GM20000 (cell line): ENCODE measurements at places on chromosomes 1 and 21.

DNA sequence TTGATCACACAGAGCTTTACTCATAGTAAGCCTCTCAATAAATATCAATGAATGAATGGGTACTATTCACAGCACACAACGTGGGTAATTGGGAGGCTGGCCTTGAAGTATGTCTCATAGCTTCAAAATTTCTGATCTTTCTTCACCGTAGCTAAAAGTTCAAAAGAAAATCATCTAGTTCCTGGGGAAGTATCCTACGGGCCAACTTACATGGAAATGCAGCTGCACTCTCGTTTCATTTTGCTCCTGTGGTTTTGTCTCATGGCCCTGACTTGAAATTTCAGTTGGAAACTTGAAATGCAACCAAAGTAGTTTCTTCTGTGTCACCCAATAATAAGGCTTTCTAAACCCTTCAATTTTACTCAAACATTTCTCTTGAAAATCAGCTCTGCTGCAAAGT, 76.1 kb upstream of the CNIH3 start:
- DNase-seq, result no peak

DNA sequence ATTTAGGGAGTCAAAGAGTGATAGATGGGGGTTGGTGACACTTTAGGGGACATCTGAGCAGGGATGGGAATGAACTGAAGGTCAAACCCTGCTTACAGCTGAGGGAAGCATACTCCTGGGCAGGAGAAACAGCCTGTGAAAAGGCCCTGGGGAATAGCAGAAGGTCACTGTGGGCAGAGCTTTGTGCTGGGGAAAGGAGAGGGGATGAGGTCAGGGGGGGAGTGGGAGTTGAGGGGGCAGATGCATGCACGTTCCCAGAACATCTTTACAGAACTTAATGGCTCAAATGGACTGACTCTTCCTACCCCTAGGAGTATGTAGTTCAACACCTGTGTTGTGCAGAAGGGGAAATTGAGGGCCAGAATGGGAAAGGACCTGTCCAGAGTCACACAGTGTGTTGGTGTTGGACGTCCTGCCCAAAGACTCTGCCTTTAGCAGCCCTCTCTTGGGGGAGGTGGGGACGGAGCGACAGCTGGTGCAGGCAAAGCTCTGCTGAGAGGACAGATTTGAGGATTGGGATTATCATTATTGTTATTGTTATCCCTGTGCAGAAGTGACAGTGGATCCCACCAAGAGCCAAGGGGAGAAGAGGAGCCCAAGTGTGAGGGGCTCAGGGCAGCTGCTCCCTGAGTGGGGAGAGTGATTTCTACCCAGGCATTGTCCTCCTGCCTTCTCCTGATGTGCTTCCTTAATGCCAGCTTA, 116.5 kb downstream of the PTPRU start:
- no peak for DNase-seq

DNA sequence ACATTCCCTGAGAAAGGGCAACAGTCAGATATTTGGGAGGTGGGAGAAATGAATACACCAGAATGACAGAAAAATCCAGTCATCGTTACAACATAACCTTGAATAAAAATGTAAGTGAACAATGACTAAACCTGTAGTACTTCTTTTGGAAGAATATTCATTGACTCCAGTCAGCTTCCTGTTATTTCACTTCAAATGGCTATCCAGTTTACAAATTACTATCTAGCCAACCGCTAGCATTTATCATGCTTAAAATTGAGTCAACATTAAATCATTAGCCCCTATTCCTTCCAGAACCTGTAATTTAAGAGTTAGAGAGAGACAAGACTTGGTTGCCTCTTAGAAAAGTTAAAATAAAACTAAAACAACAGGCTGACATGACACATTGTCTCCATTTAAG, 33.6 kb downstream of the WLS start:
- DNase-seq, result no peak

- no peak for DNase-seq
These were observed 67.6 kb upstream of the EDEM3 start for GRCh38 chr1:184822267-184822666.

- DNase-seq, result no peak
These were observed 15.5 kb downstream of the TRPM2 start for GRCh38 chr21:44368711-44369446.

GRCh38 chr1:200674838-200675587, 5.3 kb upstream of the DDX59 start:
- no peak for DNase-seq

DNA sequence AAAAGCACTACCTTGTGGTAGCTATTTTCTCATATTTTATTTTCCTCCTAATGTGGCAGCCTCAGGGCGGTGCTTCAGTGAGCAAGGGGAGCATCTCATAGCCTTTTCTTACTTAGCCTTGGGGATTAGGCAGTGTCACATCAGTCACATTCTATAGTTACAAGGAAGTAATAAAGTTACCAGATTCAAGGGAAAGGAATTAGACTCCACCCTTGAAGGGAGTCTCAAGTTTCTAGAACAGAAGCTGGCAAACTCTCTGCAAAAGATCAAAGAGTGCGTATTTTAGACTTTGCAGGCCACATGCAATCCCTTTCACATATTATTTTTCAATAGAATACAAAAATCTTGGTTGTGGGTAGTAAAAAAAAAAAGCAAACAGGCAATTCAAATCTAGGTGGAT, 350.4 kb downstream of the AMY1C start:
- no peak for DNase-seq

DNA sequence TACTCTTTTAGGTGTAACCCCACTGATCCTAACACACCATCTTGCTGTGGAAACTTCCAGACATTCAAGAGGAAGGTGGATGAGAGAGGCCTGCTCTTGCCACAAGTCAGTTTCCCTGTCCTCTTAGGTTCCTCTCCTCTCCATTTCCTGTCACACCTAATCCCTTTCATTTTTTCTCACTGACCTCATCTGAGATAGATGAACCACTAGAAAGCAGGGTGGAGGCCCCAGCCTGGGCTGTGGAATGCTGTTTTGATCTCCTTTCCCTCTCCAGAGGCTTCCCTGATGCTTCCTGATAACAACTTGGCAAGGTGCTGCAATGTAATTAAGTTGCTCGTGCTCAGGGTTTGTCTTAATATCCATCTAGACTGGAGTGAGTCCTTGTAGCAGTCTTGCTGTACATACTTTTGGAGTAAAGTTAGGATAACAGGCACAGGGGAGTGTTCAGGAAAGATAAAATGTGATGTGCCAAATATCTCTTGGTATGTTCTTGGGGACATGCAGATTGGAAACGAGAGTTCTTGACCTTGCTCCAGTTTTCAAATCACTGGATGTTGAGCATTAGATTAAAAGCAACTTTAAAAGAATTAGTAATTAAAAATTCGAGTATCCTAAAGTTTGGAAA, 11.2 kb downstream of the LRRC42 start:
- DNase-seq, result no peak

DNA sequence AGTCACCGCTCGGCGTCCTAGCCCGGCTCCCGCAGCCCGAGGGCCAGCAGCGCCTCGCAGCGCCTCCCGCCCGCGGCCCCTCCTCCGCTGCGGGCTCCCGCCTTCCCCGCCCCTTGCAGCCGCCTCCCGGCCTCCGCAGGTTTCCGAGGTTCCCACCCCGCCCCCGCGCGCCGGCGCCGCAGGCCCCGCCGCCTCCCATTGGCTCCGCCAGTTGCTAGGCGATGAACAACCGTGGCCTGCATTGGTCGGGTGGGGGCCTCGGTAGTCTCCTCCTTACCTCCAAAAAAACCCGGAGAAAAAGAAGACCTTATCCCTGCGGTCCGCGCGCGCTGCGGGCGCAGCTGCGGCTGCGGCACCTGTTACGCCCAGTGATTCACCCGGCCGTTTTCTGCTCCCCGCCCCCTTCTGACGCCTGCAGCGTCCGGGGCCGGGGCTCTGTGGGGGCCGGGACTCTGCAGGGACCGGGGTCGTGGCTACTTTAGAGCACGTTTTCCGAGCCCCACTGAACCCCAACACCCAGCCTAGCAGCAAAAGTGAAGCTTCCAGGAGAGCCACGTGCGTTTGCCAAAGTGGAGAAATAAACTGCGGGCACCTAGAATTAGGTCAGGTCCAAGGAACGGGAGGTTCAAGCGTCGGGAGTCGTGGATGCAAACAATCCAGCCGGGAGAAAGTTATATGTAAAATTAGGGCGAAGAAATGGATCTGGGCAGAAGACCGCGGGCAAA, at the start of gene SSX2IP:
Gene SSX2IP, minus strand, starts transcription at position 65 of the 725 bp plus-strand sequence. CDS start 19,242 bp downstream, outside the sequence.
- DNase-seq, result peak; percentile 98

DNA sequence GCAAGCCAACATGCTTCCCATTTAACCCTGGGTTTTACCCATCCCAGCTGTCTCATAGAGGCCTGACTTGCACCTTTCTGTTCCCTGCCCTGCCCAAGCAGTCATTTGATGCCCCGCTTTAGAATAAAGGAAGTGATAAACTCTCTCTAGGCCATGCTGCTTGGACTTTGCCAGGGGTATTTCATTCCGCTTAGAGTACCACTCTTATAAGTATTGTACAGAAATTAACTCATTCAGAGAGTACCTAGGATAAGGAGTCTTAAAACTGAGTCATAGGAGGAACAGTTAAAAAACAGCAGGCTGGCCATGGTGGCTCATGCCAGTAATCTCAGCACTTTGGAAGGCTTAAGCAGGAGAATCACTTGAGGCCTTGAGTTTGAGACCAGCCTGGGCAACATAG, 21.0 kb upstream of the LYST start:
- no peak for DNase-seq

GRCh38 chr1:31991182-31991581, 22.5 kb upstream of the KHDRBS1 start:
- no peak for DNase-seq
